ENCODE measurements at places on chromosomes 2 and 18.

- no peak for DNase-seq
Observed at GRCh38 chr2:43217228-43218154, 8.9 kb downstream of the ZFP36L2 start.

- no peak for DNase-seq
Observed at GRCh38 chr2:241437179-241437578, 71.2 kb downstream of the STK25 start.

- DNase-seq: peak; percentile 17
Observed at GRCh38 chr2:27844821-27845255, 45.3 kb downstream of the RBKS start.

- no peak for DNase-seq
Observed at GRCh38 chr2:158923641-158924040, 44.8 kb upstream of the TANC1 start.

DNA sequence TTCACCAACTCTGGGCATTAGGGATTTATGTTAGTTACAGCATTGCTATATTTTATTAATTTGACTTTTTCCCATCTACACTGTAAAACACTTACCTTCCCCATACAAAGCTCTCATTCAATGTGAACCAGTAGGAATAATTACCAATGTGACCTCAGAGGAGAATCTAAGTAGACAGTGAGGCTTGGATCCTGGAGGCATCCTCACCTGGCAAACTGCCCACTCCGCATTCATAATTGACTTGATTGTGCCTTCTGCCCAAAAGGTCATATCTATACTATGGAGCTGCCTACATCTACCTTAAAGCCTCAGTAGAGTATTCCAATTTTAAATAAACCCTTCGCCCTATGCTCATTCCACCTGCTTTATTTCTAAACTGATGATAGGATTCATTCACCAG, 45.4 kb upstream of the SCN1A start:
- no peak for DNase-seq

DNA sequence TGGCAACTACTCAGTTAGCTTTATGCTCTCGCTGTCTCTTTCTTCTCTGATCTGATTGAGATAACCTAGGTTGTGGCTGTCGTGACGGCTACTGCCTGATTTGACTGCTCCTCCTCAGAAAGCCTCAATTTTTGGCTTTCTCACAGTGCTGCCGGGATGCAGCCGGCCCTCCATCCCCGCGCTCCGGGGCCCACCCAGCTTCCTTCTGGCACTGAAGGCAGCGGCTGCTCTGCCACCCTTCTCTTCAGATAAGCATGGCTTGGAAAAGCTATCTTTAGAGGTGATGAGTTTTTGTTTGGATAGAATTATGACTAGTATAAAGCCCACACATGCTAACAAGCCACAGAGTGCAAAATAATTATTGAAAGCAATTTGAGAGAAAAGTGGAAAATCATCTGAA, 102.5 kb downstream of the DPP4 start:
- no peak for DNase-seq

DNA sequence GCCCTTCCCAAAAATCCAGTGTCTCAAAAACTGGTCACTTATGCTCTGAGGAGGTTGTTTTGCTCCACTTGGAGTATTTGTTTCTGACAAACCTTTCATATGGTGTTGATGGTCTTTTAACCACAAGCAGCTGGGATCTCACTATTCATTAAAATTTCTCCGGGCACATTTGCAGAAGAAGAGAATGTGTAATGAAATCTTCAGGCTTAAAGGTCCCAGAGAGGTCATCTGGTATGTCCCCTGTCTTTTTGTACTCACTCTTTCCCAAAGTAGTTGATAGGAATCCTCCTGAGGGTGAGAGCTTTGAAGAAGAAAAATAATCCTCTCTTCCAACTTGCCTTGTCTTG, 430.8 kb downstream of the SETBP1 start:
- peak; percentile 27 for DNase-seq

DNA sequence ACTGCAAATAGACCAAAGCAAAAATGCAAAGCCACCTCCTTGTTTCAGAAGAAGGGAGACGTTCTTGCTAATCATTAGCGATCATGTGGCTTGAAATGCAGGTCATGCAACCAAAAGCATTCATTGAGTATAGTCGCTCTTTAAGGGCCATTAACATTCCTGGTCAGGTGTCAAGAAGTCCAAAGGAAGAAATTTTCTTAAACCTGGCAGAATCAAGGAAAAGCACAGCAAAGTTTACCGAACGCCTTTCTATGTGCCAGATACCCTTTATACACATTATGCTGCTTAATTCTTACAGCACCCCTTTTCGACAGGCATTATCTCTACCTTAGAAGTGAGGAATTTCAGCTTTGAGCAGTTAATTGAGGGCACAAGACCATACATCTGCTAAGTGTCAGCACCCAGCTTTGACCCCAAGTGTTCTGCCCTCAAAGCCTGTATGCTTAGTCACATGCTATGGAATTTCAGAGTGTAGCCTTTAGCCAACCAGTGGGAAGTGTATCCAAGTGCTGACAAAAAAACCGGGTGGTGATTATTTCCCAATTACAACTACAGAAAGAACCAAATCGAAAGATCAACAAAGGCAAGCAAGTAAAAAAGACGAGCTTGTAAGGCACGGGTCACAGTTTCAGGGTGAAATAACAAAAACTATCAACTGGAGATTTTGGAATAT, 70.8 kb downstream of the EPHA4 start:
- DNase-seq: peak; percentile 57

DNA sequence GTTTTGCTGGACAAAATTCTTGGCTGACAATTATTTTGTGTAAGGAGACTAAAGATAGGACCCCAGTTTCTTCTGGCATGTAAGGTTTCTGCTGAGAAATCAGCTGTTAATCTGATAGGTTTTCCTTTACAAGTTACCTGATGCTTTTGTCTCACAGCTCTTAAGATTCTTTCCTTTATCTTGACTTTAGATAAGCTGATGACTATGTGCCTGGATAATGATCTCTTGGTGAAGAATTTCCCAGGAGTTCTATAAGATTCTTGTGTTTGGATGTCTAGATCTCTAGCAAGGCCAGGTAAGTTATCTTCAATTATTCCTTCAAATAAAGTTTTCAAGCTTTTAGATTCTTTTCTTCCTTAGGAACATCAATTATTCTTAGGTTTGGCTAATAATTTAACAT, 534.8 kb upstream of the LRRTM4 start:
- DNase-seq: no peak

GRCh38 chr18:50880119-50880465, 1.2 kb downstream of the ME2 start:
- no peak for DNase-seq

- peak; percentile 33 for DNase-seq
Observed at GRCh38 chr2:233912691-233913423, 4.3 kb upstream of the TRPM8 start.

DNA sequence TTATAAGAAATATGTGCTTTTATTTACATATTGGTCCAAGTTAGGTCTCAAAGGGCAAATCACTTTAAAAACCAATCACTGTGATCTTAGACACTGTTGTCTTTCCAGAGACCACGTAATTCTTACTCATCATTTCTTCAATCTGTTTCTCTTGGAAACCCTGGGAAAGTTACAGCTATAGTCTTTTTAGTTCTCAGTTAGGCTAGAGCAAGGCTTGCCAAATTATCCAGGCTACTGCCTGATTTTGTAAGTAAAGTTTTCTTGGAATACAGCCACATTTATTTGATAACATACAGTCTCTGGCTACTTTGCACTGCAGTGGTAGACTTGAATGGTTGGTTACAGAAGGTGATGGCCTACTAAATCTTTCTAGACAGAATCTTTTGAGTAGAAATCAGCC, 106.0 kb downstream of the KIAA1328 start:
- DNase-seq: peak; percentile 36

GRCh38 chr18:36366994-36367839, 69.7 kb downstream of the FHOD3 start:
- no peak for DNase-seq
